ENCODE measurements at places on chromosomes 2 and 18. TPM values are rescaled to one million over a fixed set of nuclear protein-coding genes. Genes with fewer than 3 reads are reported as not detected.

The ADGRF3 gene
- 0.17 TPM for total RNA-seq

The NCKAP1 gene
- total RNA-seq, result 167 TPM

The SP5 gene
- not detected for total RNA-seq

The REG1B gene
- not detected for total RNA-seq

The PHLPP1 gene
- 11.2 TPM for total RNA-seq

The FNDC4 gene
- total RNA-seq, result 6.9 TPM

The RAB17 gene
- total RNA-seq, result 1.4 TPM

GRCh38 chr2:70807102-70807827, 13.1 kb downstream of the CLEC4F start:
- no peaks in the 10 kb centered on the region for H3K4me1 ChIP-seq
- H3K27ac ChIP-seq, result no peak overlapping the region
- peaks cover 13% of the 10 kb centered on the region for H3K27me3 ChIP-seq
- H3K36me3 ChIP-seq, result no peaks in the 10 kb centered on the region

- peaks cover 47% of the 10 kb centered on the region for H3K4me1 ChIP-seq
- H3K36me3 ChIP-seq, result no peaks in the 10 kb centered on the region
- H3K4me3 ChIP-seq, result no peak overlapping the region
- no peak for DNase-seq
- no peaks in the 10 kb centered on the region for H3K27me3 ChIP-seq
- H3K27ac ChIP-seq, result no peak overlapping the region
Observed at GRCh38 chr2:150129921-150130575, 357.4 kb downstream of the RND3 start.

GRCh38 chr2:96409081-96409819, 73.7 kb downstream of the NCAPH start:
- peaks cover 2% of the 10 kb centered on the region for H3K27me3 ChIP-seq
- H3K27ac ChIP-seq, result no peak overlapping the region
- peaks cover 17% of the 10 kb centered on the region for H3K4me1 ChIP-seq
- no peak for DNase-seq
- H3K4me3 ChIP-seq, result no peak overlapping the region

- no peaks in the 10 kb centered on the region for H3K36me3 ChIP-seq
- no peak overlapping the region for H3K27ac ChIP-seq
- DNase-seq, result peak; percentile 30
- no peaks in the 10 kb centered on the region for H3K27me3 ChIP-seq
- H3K4me1 ChIP-seq, result no peaks in the 10 kb centered on the region
Observed at GRCh38 chr2:210577263-210578071, 21.1 kb downstream of the CPS1 start.

DNA sequence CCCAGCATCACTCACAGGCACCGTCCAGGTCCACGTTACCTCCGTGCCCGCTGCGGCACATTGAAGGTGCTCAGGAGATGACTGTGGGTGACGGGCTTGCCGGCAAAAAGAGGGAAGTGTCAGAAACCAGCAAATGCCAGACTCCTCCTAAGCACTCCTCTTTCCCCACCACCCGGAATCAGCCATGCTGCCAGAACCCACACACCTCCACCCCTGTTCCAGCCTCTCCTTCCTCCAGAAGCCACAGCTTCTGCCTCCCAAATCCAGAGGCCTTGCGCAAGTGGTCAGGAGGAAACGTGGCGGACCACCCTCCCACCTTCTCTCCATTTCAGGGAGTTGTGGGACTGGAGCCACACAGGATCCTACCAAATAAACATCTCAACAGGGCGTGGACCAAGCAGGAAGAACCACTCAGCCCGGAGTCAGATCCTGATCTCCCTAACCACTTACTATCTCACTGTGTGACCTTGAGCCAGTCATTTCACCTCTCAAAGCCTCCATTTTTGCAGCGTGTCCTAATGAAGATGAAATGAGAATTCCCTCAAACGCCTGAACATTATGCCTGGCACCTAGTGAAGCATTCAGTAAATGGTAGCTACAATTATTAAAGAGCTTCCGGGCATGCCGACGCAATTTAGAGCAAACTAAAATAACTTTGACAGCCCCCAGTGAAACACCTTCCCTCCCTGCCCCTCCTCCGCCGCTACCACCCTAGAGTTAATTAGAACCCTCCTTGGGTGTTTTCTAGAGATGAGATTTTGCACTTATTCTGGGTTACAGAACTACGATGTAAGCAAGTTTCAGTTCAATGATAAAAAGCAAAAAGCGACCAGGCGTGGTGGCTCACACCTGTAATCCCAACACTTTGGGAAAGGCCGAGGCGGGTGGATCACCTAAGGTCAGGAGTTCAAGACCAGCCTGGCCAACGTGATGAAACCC, 32.9 kb downstream of the SMAD7 start:
- H3K36me3 ChIP-seq, result peaks cover 26% of the 10 kb centered on the region
- no peak overlapping the region for H3K4me3 ChIP-seq
- no peak for DNase-seq
- peaks cover 29% of the 10 kb centered on the region for H3K4me1 ChIP-seq
- H3K27me3 ChIP-seq, result no peaks in the 10 kb centered on the region

GRCh38 chr2:9629222-9630116, 1.3 kb downstream of the YWHAQ start:
- peaks cover 28% of the 10 kb centered on the region for H3K36me3 ChIP-seq
- peaks cover 25% of the 10 kb centered on the region for H3K4me1 ChIP-seq
- H3K27ac ChIP-seq, result peak overlapping the region; percentile 83
- no peaks in the 10 kb centered on the region for H3K27me3 ChIP-seq
- peak overlapping the region; percentile 97 for H3K4me3 ChIP-seq

GRCh38 chr18:75215663-75216062, 5.1 kb downstream of the TSHZ1 start:
- H3K27me3 ChIP-seq, result no peaks in the 10 kb centered on the region
- peaks cover 8% of the 10 kb centered on the region for H3K4me1 ChIP-seq
- DNase-seq, result no peak
- H3K27ac ChIP-seq, result no peak overlapping the region

- no peak overlapping the region for H3K27ac ChIP-seq
- H3K4me3 ChIP-seq, result no peak overlapping the region
- H3K4me1 ChIP-seq, result no peaks in the 10 kb centered on the region
- H3K27me3 ChIP-seq, result no peaks in the 10 kb centered on the region
Observed at GRCh38 chr2:203892207-203892606, 24.6 kb downstream of the CTLA4 start.

DNA sequence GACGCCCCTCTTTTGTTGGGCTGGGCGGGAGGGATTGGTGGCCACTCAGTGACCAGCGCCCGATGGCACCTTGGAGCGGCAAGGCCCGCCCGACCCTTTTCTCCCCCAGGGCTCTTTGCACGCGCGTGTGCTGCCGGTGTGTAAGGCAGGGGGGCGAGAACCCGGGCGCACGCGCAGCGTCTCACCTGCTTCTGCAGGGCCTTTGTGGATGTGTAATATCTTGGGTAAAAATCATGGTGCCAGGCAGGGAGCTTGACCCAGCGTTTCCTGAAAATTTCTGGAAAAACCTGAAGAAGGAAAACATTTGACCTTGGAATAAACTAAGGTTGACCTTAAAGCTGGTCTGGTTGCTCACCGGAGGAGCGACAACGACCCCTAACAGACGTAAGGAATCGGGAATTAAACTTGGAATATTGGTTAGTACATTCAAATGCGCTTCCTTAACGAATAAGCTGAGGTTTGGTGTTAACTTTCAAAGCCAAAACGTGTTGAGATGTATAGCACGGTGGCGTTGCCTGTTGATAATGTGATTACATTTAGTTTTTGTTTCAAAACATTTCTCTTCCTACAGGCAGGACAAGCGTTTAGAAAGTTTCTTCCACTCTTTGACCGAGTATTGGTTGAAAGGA, 438 bp downstream of the HSPE1 start:
- H3K4me3 ChIP-seq, result peak overlapping the region; percentile 87
- H3K4me1 ChIP-seq, result peaks cover 10% of the 10 kb centered on the region
- H3K27ac ChIP-seq, result peak overlapping the region; percentile 89
- H3K27me3 ChIP-seq, result no peaks in the 10 kb centered on the region
- H3K36me3 ChIP-seq, result peaks cover 35% of the 10 kb centered on the region
- DNase-seq, result peak; percentile 2

DNA sequence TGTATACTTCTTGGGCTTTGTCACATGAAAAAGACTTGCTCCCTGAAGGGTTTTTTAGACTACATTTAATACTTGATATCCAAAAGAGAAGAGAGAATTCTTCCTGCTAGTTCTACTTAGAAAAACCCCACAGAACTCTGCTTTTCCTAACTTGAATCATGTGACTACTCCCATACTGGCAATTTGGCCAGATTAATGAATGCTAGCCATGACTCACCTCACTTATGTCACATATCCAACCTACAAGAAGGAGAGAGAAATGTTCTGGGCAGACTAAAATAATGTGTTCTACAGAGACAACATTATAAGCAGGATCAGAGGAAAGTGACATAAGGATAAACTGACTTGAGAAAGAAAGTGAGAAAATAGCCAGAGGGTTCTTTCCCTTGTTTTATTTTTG, 249.3 kb upstream of the GULP1 start:
- no peaks in the 10 kb centered on the region for H3K36me3 ChIP-seq
- H3K4me1 ChIP-seq, result peaks cover 6% of the 10 kb centered on the region
- H3K27ac ChIP-seq, result no peak overlapping the region
- H3K27me3 ChIP-seq, result no peaks in the 10 kb centered on the region

- H3K27me3 ChIP-seq, result no peaks in the 10 kb centered on the region
- no peak overlapping the region for H3K27ac ChIP-seq
- DNase-seq, result no peak
Observed at GRCh38 chr18:59728816-59729215, 31.6 kb upstream of the CCBE1 start.

GRCh38 chr2:129092956-129093355, 774.3 kb upstream of the HS6ST1 start:
- H3K27me3 ChIP-seq, result no peaks in the 10 kb centered on the region
- H3K4me3 ChIP-seq, result no peak overlapping the region
- no peak overlapping the region for H3K27ac ChIP-seq

DNA sequence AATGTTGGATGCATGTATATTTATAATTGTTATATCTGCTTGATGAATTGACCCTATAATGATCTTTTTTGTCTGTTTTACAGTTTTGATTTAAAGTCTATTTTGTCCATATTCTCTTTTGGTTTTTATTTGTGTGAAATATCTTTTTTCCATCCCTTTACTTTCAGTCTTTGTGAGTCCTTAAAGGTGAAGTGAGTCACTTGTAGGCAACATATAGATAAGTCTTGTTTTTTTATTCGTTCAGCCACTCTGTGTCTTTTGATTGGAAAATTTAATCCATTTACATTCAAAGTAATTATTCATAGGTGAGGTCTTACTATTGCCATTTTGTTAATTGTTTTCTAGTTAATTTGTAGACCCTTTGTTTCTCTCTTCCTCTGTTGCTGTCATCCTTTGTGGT, 62.5 kb downstream of the NUP35 start:
- H3K4me1 ChIP-seq, result no peaks in the 10 kb centered on the region
- no peaks in the 10 kb centered on the region for H3K36me3 ChIP-seq
- DNase-seq, result no peak

- DNase-seq, result peak; percentile 10
- no peak overlapping the region for H3K4me3 ChIP-seq
- no peaks in the 10 kb centered on the region for H3K36me3 ChIP-seq
- H3K27me3 ChIP-seq, result peaks cover 8% of the 10 kb centered on the region
Observed at GRCh38 chr2:118766871-118767270, 80.6 kb downstream of the EN1 start.

DNA sequence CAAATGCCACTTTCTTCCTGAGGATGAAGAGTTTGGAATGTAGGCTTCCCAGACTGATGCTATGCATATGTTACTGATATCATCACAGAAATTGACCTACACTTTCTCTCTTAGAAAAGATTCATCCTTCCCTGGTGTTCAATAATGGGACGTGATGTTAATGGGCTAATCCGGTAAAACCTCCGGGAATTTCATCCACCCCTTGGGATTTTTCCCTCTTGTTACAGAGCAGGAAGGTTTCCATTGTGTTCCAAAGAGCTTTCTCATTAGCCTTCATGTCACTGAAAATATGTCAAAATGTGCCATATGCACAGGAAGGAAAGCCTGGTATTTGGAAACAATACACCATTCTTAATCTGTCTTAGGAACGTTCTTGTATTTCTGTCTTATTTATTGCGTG, 20.7 kb downstream of the ALPK2 start:
- no peak for DNase-seq
- no peak overlapping the region for H3K27ac ChIP-seq
- H3K4me1 ChIP-seq, result peaks cover 36% of the 10 kb centered on the region
- H3K4me3 ChIP-seq, result no peak overlapping the region

DNA sequence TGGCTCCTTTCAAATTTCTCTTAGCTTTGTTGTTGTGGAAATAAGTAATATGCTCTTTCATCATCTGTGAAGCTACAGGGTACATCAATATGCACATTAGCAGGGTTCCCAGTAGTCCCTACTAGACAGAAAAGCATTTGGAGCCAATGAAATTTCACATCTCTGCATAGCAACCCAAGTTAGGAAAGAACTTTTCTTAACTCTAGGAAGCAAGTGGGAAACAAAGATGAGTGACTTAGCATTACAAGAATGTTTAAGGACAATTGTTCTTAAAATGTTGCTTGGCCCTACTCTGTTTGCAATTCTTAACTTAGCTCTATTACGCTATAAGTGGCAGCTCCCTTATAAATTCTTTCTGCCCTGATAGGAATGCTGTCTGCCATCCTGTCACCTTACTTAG, 39.6 kb downstream of the ZEB2 start:
- no peaks in the 10 kb centered on the region for H3K36me3 ChIP-seq
- peaks cover 29% of the 10 kb centered on the region for H3K4me1 ChIP-seq
- peak; percentile 59 for DNase-seq

GRCh38 chr2:101238930-101239759, 13.5 kb upstream of the CNOT11 start:
- H3K4me3 ChIP-seq, result no peak overlapping the region
- H3K4me1 ChIP-seq, result no peaks in the 10 kb centered on the region
- no peak overlapping the region for H3K27ac ChIP-seq
- no peaks in the 10 kb centered on the region for H3K27me3 ChIP-seq
- H3K36me3 ChIP-seq, result no peaks in the 10 kb centered on the region

- H3K4me3 ChIP-seq, result no peak overlapping the region
- no peak overlapping the region for H3K27ac ChIP-seq
- H3K4me1 ChIP-seq, result no peaks in the 10 kb centered on the region
- DNase-seq, result peak; percentile 61
Observed at GRCh38 chr18:46226461-46226860, 122.3 kb downstream of the HAUS1 start.

- no peaks in the 10 kb centered on the region for H3K4me1 ChIP-seq
- no peaks in the 10 kb centered on the region for H3K36me3 ChIP-seq
- H3K27me3 ChIP-seq, result no peaks in the 10 kb centered on the region
- no peak overlapping the region for H3K27ac ChIP-seq
Observed at GRCh38 chr18:55206927-55207326, 247.7 kb upstream of the CCDC68 start.

DNA sequence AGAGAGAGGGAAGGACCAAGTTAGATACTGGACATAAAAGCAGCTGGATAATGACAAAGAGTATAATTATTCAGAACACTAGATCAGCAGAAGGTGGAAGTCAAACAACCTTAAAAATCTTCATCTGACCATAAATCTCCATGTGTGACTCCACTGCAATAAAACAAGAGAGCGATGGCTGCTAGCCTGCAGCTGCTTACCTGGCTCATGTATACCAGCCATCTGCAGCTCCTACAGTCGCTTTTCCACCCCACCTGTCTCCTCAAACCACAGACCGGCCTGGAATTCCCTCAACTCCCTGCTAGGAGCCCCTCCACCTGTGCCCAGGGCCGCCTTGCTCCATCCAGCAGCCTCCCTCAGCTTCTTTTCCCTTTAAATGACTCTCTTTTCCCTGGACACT, 64.5 kb downstream of the SLC4A5 start:
- H3K4me1 ChIP-seq, result no peaks in the 10 kb centered on the region
- no peak overlapping the region for H3K4me3 ChIP-seq
- H3K36me3 ChIP-seq, result no peaks in the 10 kb centered on the region
- DNase-seq, result no peak
- peaks cover 6% of the 10 kb centered on the region for H3K27me3 ChIP-seq
